ENCODE measurements at places on chromosomes 1 and 21.

- DNase-seq, result no peak
Measured at GRCh38 chr1:39720094-39720999, 18.3 kb upstream of the PPIE start.

DNA sequence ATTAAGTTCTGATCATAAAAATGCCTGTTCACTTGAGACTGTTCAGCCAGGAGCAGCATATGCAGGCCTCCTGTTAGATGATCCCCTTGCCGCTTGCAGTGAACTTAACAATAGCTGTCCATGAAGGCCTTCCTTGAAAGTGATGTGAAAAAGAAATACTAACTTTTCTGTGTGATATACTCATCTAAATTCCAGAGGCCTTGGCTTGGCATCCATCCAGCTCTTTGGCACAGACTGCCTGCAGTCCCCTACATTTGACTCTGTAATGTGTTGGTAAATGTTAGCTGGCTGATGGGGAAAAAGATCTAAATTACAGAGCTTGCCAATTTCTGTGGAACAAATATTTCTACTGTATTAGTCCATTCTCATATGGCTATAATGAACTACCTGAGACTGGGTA, 73.7 kb downstream of the KCNK2 start:
- no peak for DNase-seq

DNA sequence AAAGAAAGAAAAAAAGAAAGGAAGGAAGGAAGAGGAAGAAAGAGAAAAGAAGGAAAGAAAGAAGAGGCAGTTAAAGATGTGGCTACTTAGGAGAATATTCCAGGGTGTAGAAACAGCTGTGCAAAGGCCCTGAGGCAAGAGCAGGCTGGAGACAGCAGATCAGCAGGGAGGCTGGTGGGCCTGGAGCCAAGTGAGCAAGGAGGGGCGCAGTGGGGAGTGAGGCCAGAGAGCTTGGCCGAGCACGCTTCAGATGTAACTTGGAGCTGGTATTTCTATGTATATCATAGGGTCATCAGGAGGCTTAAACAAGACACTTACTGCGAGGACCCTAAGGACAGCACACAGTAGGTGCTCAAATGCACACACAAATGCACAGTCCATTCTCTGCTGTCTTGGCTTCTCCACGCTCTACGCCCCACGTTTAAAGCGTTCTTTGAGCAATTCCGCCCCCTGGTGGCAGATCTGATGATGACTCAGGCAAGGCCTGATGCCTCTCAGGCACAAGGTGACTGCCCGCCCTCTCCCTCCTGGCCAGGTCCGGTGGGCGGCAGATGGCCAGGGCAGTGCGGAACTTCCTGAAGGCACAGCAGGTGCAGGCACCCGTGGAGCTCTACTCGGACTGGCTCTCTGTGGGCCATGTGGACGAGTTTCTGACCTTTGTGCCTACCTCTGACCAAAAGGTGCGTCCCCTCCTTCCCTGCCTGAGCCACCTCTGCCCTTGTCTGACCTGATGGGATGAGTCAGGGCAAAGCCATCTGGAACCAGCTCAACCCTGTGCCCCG, 11.9 kb upstream of the PADI3 start:
- DNase-seq, result peak; percentile 91

DNA sequence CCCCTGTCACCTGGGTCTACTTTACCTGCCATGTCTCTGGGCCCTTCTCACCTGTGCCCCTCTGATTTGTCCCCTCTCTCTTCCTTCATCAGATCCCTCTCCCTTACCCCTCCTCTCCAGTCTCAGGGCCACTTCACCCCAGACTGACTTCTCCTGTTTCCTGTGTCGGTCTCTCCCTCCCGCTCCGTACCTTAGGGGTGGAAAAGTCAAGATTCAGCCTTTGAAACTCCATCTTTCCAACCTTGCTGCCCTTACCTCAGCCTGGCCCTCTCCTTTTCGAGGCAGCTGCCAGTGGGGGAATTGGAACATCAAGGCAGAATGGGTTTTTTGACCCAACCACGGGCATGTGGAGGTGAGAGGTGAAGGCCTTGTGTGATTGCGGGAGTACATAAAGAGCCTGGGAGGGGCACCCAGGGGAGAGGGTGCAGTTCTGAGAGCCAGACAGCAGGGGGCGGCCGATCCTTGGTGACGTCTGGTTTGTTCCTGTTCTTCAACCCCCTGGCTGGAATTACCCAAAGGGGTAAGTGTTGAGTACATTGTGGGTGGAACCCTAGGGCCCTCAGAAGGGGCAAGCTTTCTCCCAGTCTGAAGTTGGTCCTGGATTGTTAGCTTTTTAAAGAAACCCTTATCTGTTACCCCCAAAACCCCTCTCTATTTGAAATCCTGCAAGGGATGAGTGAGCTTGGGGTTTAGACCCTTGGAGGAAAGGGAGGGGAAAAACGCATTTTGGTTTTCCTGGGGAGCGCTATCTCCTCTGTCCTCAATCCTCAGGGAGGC, 12.3 kb upstream of the DMBX1 start:
- DNase-seq, result peak; percentile 87

GRCh38 chr21:41726970-41727783, 39.7 kb downstream of the RIPK4 start:
- DNase-seq, result no peak

- DNase-seq, result no peak
Measured at GRCh38 chr21:36509973-36510664, 30.2 kb upstream of the CLDN14 start.

DNA sequence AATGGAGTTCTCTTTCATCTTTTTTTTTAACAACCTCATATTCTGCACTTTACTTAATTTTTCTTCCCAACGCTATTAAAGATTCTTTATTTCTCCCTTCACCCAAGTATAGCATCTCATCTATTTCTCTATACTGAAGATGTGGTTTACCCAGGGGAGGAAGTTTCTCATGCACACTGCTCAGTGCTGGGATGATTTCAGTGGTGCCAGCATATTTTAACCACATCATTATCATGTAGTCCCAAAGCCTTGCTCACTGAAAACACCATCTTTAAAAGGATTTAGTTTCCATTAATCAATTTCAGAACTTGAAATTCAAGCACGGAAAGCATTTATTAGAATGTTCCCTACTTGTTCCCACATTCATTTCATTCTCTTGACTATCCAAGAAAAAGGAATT, 725.7 kb downstream of the USP25 start:
- DNase-seq, result no peak

DNA sequence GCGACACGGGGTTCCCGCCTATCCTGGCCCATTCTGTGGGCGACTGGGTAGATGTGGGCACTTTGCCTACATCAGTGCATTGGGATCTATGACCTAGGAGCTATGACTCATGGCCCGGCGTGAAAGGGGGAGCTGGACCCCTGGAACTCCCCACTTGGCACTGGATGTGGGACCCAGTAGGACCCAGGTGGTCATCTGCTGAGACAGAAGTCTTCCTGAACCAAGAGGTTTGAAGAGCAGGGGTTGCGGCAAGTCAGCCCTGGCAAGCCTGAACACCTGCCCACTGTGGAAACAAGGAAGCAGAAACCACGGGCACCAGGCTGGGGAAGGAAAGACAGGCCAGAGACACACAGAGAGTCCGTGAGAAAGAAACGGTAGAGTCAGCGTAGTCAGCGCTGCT, 656.7 kb downstream of the AJAP1 start:
- DNase-seq, result no peak

DNA sequence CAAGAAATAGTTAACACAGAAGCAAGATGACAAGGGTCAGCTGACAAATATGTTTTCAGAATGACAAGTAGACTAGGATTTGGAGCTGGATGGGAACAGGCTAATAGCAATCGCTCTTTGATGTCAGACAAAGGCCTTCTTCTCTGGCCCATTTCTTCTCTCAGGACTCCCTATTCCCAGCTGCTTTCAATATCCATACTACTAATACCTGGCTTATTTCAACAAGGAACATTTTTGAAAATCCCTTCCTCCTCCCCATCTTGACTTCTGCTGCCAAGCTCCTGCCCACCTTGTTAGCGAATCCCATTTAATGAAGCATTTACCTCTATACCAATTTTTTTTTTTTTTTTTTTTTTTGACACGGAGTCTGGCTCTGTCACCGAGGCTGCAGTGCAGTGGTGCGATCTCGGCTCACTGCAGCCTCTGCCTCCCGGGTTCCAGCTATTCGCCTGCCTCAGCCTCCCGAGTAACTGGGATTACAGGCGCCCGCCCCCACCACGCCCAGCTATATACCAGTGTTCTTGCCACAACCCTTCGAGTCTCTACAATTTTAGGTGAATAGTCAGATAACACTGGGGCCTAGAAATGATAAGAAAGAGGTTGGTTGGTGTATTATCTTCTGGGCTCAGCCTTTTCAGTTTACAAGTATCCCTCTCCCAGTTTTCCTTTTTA, 68.4 kb downstream of the MACF1 start:
- no peak for DNase-seq

DNA sequence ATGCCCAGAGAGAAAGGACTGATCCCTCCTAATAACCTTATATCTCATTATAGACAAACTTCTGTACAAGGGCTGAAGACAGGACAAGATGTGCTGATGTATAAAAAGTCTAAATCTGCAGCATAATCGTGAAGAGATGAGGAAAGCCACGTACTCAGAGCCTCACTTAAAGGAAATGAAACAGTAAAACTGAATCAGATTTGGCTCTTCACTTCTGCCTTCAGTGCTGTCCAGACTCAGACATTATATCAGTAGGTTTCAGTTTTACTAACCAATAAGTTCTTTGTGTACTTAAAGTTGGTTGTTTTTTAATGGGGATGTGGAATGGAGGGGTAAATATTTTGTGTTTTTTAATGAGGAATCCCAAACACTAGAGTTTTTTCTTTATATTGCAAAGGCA, 45.3 kb upstream of the RGS1 start:
- no peak for DNase-seq

DNA sequence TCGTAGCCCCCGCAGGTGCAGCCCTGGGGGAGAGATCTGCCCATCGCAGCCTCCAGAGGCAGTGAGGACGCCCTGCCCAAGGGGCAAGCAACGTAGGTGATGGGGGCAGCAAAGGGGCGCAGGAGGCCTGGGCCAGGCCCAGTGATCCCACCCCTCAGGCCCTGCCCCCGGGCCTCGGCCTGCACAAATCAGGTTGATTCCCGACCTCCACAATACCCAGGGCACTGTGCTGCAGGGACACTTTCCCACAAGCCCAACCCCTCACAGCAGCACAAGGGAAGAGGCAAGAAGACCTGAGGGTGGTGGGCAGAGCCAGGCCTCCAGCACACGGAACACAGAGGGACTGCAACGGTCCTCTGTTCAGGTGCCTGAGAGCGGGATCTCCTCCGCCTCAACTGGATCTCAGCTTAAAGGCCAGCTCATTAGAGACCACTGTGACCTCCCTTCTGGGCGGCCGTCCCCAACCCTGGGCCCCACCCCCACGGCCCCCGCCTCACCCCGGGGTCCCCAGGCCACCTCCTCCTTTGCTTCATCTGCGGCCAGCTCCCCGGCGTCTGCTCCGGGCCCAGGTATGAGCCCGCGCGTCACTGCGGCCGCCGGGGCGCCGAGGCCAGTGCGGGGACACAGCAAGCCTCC, 812 bp upstream of the ARF1 start:
- DNase-seq, result no peak

DNA sequence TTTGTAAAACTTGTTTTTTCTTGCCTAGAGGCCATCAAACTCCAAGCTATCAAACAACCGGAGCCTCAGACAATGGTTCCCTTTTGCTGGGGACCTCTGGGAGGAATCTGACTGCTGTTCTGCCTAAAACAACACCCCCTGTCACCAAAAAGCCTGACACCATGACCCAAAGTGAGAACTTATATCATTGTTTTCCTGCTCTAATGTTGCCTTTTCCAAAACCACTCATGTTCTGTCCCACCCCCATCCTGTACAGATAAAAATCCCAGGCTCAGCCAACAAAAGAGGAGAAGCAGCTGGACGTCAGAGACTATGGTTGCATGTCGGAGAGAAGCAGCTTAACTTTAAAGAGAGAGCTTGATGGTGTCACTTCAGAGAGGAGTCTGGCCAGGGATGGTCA, 327.2 kb upstream of the CXADR start:
- no peak for DNase-seq

- no peak for DNase-seq
Measured at GRCh38 chr1:248923352-248924338, 17.6 kb downstream of the PGBD2 start.

DNA sequence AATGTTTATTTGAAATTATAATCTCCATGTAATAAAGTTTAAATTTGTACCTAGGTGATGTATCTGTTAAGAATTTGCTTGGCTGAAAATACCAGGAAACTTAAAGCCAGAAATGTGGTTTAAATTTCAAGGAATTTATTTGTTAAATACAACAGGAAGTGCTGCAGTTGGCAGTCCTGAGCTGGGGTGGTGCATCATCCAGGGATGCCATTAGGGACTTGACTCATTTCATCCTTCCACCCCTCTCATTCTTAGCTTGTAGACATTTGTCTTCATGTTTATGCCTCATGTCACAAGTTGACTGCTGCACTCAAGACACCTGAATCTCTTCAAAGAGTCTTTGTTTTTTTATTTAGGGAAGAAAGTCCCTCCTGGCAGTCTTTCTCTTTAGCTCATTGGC, 175.9 kb downstream of the LHX8 start:
- no peak for DNase-seq

DNA sequence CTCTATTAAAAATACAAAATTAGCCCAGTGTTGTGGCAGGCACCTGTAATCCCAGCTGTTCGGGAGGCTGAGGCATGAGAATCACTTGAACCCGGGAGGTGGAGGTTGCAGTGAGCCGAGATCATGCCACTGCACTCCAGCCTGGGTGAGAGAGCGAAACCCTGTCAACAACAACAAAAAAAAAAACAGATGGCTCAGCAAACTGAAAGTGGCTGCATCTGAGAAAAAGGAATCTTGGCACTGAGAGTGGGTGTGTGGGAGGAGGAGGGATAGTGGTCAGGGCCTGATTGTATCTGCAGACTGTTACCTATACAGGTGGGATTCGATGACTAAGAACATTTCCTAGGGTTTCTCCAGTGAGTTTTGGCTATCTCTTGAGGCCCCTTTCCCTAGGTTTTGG, 122.2 kb upstream of the BARHL2 start:
- no peak for DNase-seq

DNA sequence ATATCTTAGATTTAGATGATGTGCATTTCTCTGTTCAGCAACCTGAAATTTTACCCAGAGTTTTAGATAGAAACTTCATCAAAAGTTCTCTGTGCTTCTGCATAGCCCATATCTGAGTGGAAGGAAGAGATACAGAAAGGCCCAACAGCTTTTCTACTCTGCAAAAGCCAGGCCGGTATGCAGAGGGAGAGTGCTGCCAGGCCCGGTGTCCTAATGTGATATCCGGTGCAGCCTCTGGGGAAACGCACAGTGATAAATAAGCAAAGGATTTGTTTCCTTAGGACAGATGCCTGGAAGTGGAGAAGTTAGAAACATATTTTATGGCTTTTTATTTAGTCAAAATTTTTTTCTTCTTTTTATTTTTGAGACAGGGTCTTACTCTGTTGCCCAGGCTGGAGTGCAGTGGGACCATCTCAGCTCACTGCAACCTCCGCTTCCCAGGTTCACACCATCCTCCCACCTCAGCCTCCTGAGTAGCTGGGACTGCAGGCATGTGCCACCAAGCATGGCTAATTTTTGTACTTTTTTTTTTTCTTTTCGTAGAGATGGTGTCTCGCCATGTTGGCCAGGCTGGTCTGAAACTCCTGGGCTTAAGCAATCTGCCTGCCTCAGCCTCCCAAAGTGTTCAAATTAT, 145.8 kb downstream of the PATJ start:
- DNase-seq, result no peak

Measured in activated T-cell treated with anti-CD3 and anti-CD28 coated beads, Interleukin-2, amount 50 U/mL, for 48 hours (primary cell).